A549 treated with AZD2906 at 1 μM for 4 hours (cell line): ENCODE measurements at places on chromosomes 5 and 9. TPM values are rescaled to one million over a fixed set of nuclear protein-coding genes. Genes with fewer than 3 reads are reported as not detected.

The C9orf153 gene
- 0.05 to 0.39 TPM (median 0.20 TPM) in 4 of 5 replicates, not detected in the other for total RNA-seq

The DNM1 gene
- total RNA-seq = 78.9 to 89.5 TPM (median 83.5 TPM) in 5 replicates

The CWC27 gene
- total RNA-seq = 12.1 to 17.2 TPM (median 13.7 TPM) in 5 replicates

The PCDHB4 gene
- 0.03 to 0.12 TPM (median 0.06 TPM) in 5 replicates for total RNA-seq

The RABGAP1 gene
- total RNA-seq = 12.1 to 16.1 TPM (median 12.7 TPM) in 5 replicates

The PLK2 gene
- 34.3 to 39.3 TPM (median 37.0 TPM) in 5 replicates for total RNA-seq

The CSF2 gene
- 0.16 to 0.30 TPM (median 0.23 TPM) in 3 of 5 replicates, not detected in the others for total RNA-seq

The PCDHB11 gene
- 0.05 to 0.08 TPM (median 0.07 TPM) in 5 replicates for total RNA-seq

The ABO gene
- not detected in 5 replicates for total RNA-seq

The PNPLA7 gene
- 0.44 to 0.80 TPM (median 0.62 TPM) in 5 replicates for total RNA-seq

The FOXD4L3 gene
- 0.05 to 0.21 TPM (median 0.10 TPM) in 4 of 5 replicates, not detected in the other for total RNA-seq

The IL13 gene
- 0.08 to 0.10 TPM in 2 of 5 replicates, not detected in the others for total RNA-seq

The SPINK7 gene
- not detected in 5 replicates for total RNA-seq

The TSSK1B gene
- not detected in 5 replicates for total RNA-seq

The ENTREP1 gene
- total RNA-seq = 0.74 to 0.80 TPM (median 0.78 TPM) in 5 replicates

The NME5 gene
- not detected in 5 replicates for total RNA-seq

The LRRC19 gene
- not detected in 5 replicates for total RNA-seq

The SLC6A7 gene
- total RNA-seq = 0.02 to 0.03 TPM in 2 of 5 replicates, not detected in the others

The SLCO4C1 gene
- total RNA-seq = 0.01 to 0.02 TPM in 2 of 5 replicates, not detected in the others

The LMX1B gene
- total RNA-seq = 1.1 to 1.5 TPM (median 1.3 TPM) in 5 replicates
